NCI-H460 (cell line): ENCODE measurements at places on chromosomes 16 and 17. TPM values are rescaled to one million over a fixed set of nuclear protein-coding genes. Genes with fewer than 3 reads are reported as not detected.

GRCh38 chr17:4438162-4438944, 4.6 kb downstream of the SPNS3 start:
- DNase-seq: no peak

Gene MRPL10
- 70.5 and 72.8 TPM in 2 replicates for total RNA-seq

DNA sequence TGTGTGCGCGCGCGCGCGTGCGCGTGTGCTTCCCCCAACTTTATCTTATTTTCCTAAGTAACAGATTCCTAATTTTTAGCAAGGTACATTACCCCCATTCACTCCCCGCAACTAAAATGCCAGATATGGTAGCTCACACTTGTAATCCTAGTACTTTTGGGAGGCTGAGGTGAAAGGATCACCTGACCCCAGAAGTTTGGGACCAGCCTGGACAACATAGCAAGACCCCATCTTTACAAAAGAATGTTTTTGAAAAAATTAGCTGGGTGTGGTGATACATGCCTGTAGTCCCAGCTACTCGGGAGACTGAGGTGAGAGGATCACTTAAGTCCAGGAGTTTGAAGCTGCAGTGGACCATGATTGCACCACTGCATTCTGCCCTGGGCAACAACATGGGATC, 5.1 kb downstream of the BRD7 start:
- DNase-seq: no peak

Gene PRSS27
- total RNA-seq: 3.0 and 3.8 TPM in 2 replicates

Gene SPAG7
- total RNA-seq: 56.0 and 57.1 TPM in 2 replicates

DNA sequence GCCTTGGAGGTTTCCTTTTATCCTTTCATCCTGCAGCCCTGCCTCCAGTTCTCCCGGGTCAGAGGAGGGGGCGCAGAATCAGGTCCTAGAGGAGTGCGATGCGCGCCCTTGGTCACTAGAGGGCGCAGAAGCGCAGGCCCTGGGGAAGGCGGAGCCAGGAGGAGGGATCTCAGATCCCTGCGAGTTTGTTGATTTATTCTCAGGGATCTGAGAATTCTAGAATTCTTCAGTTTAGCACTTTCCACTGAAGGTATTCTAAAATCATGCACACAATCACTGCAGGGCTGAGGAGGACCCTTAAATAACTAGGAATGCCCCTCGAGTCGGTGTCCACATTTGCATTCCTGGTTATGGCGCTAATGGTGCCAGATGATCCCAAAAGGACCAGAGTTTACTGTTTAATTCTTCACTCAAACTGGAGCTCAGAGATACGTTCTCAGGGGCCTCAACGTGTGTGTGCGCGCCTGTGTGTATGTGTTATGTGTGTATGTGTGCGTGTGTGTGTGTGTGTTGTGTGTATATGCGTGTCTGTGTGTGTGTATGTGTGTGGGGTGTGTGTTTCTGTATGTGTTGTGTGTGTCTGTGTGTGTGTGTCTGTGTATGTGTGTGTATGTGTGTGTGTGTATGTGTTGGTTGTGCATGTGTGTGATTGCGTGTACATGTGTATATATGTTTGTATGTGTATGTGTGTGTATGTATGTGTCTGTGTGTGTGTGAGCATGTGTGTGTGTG, 6.9 kb upstream of the ELAC2 start:
- DNase-seq: peak; percentile 61
